Fibroblast of villous mesenchyme (primary cell): ENCODE measurements at places on chromosomes 5 and 9. TPM values are rescaled to one million over a fixed set of nuclear protein-coding genes. Genes with fewer than 3 reads are reported as not detected.

IFNK gene
- not detected in 2 replicates for total RNA-seq

C9orf43 gene
- 0.32 and 0.43 TPM in 2 replicates for total RNA-seq

PHF2 gene
- total RNA-seq = 14.2 and 15.5 TPM in 2 replicates

WNT8A gene
- not detected in 2 replicates for total RNA-seq

TICAM2 gene
- 6.9 and 7.1 TPM in 2 replicates for total RNA-seq

CEL gene
- total RNA-seq = under 0.01 TPM in 2 replicates

S100Z gene
- total RNA-seq = not detected in 2 replicates

LPAR1 gene
- 54.4 and 108 TPM in 2 replicates for total RNA-seq

ZNF462 gene
- 16.4 and 32.4 TPM in 2 replicates for total RNA-seq

IFNA17 gene
- not detected in 2 replicates for total RNA-seq

IL7R gene
- 12.9 and 74.7 TPM in 2 replicates for total RNA-seq
